ENCODE measurements at places on chromosomes 3 and 15. TPM values are rescaled to one million over a fixed set of nuclear protein-coding genes. Genes with fewer than 3 reads are reported as not detected.

GRCh38 chr15:48962662-48963523 lies 826 bp downstream of the SHC4 start:
- H3K27ac ChIP-seq = peak overlapping the region; percentile 74
- no peaks in the 10 kb centered on the region for H3K36me3 ChIP-seq
- DNase-seq = peak; percentile 43
- no peaks in the 10 kb centered on the region for H3K27me3 ChIP-seq
- peak overlapping the region; percentile 75 for H3K4me3 ChIP-seq

DNA sequence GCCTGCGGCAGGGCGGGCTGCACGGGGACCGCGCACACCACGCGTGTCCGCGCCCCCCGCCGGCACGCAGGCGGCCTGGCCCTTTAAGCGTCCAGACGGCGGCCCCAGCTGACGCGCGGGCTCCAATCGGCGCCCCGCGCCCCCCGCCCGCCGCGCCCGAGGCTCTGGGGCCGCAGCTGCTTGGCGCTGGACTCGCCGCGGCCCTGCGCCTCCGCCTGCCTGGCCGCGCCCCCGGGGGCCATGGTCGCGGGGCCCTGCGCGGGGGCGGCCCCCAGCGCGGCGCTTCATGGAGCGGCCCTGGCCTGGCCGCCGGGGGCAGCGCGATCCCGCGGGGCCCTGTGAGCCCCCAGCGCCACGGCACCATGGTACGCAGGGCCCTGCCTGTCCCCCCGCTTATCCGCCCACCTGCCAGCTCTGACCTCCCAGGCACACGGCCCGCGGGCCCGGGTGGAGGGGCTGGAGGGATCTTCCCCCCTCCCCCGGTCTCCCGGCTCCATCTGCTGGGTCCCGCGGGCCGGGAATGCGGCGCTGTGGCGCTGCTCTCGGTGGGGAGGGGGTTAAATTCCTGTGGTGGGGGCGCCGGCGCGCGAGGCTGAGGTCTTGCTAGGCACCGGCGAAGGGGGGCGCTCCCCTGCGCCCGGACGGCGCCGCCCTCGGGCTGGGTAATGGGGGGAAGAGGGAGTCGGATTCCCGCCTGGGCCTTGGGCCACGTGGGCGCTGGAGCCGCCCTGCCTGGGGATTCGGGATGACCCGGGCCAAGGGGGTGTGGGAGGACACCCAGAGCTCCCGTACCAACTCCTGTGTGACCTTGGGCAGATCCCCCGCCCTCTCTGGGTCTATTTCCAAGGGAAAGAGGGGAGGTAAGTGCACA lies 1.1 kb downstream of the ZBTB47 start:
- no peaks in the 10 kb centered on the region for H3K27me3 ChIP-seq
- peak overlapping the region; percentile 96 for H3K27ac ChIP-seq
- peak; percentile 61 for DNase-seq
- H3K36me3 ChIP-seq = peaks cover 16% of the 10 kb centered on the region
- H3K4me3 ChIP-seq = peak overlapping the region; percentile 81

AQP9 gene
- 0.77 TPM for total RNA-seq

DPPA4 gene
- total RNA-seq = not detected

GRCh38 chr3:39843440-39843839 lies 34.0 kb downstream of the MYRIP start:
- no peaks in the 10 kb centered on the region for H3K4me1 ChIP-seq
- no peaks in the 10 kb centered on the region for H3K36me3 ChIP-seq
- DNase-seq = no peak
- no peaks in the 10 kb centered on the region for H3K27me3 ChIP-seq
- no peak overlapping the region for H3K27ac ChIP-seq

RPLP1 gene
- 1,299 TPM for total RNA-seq

- peaks cover 85% of the 10 kb centered on the region for H3K4me1 ChIP-seq
- DNase-seq = no peak
- peak overlapping the region; percentile 97 for H3K27ac ChIP-seq
- H3K27me3 ChIP-seq = no peaks in the 10 kb centered on the region
Observed at GRCh38 chr15:77418391-77418965, 1.4 kb downstream of the PEAK1 start.

CPLX3 gene
- 1.2 TPM for total RNA-seq

BFSP2 gene
- not detected for total RNA-seq

DNA sequence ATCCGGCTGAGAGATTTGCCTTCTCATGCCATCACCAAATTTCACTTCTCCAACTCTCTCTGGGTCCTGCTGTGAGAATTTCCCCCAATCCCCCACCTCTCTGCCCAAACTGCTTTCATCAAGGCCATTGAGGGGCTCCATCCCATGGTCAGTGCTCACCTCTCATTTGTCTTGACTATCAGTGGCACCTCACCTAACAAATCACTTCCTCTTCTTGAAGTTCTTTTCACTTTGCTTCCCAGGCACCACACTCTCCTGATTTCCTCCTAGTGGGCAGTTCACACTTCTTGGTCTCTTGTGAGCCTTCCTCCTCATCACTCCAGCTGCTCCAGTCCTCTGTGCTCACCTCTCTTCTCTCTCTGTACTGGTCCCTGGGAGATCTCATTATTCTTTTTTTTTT lies 169.6 kb downstream of the OPA1 start:
- H3K27me3 ChIP-seq = no peaks in the 10 kb centered on the region
- H3K27ac ChIP-seq = no peak overlapping the region
- H3K4me1 ChIP-seq = no peaks in the 10 kb centered on the region
- H3K4me3 ChIP-seq = no peak overlapping the region
- DNase-seq = no peak

ITGB5 gene
- total RNA-seq = 122 TPM

GRCh38 chr3:154729741-154730140 lies 299.8 kb upstream of the GPR149 start:
- no peaks in the 10 kb centered on the region for H3K4me1 ChIP-seq
- no peaks in the 10 kb centered on the region for H3K36me3 ChIP-seq
- H3K27me3 ChIP-seq = no peaks in the 10 kb centered on the region

GRCh38 chr3:109897734-109898133 lies 560.4 kb upstream of the DPPA4 start:
- H3K4me1 ChIP-seq = no peaks in the 10 kb centered on the region
- H3K27me3 ChIP-seq = no peaks in the 10 kb centered on the region
- H3K36me3 ChIP-seq = no peaks in the 10 kb centered on the region
- H3K27ac ChIP-seq = no peak overlapping the region

- H3K4me3 ChIP-seq = no peak overlapping the region
- H3K36me3 ChIP-seq = no peaks in the 10 kb centered on the region
- peaks cover 10% of the 10 kb centered on the region for H3K4me1 ChIP-seq
- peaks cover 79% of the 10 kb centered on the region for H3K27me3 ChIP-seq
Observed at GRCh38 chr15:74123131-74123429, 7.3 kb upstream of the ISLR2 start.

- peaks cover 12% of the 10 kb centered on the region for H3K4me1 ChIP-seq
- H3K27ac ChIP-seq = no peak overlapping the region
- no peak for DNase-seq
- no peak overlapping the region for H3K4me3 ChIP-seq
- no peaks in the 10 kb centered on the region for H3K27me3 ChIP-seq
Observed at GRCh38 chr3:195384952-195385351, 57.9 kb downstream of the ACAP2 start.

LYZL4 gene
- total RNA-seq = not detected

GRCh38 chr3:10927551-10927950 lies 65.0 kb upstream of the SLC6A1 start:
- peaks cover 38% of the 10 kb centered on the region for H3K27me3 ChIP-seq
- no peak overlapping the region for H3K27ac ChIP-seq
- no peak for DNase-seq
- H3K4me3 ChIP-seq = no peak overlapping the region
- H3K4me1 ChIP-seq = no peaks in the 10 kb centered on the region
- no peaks in the 10 kb centered on the region for H3K36me3 ChIP-seq

P2RY1 gene
- 11.2 TPM for total RNA-seq

DNA sequence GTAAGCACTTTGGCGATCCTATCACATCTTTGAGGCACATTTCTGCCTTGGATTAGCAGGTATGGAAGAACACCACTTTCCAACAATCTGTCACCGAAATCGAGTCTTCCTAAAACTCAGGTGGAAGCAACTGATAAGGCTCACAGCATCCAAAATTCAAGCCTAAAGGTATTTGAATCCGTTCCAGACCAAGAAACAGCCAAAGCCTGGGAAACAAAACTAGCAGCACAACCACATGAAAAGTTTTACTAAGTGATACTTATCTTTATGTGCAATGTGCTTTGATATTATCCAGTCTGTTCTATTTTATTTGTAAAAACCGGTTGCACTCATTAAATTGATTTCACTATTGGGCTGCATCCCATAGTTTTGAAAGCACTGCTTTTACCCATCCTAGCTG lies 40.5 kb upstream of the FAM174B start:
- H3K36me3 ChIP-seq = no peaks in the 10 kb centered on the region
- no peak for DNase-seq
- no peaks in the 10 kb centered on the region for H3K27me3 ChIP-seq
- H3K4me3 ChIP-seq = no peak overlapping the region
- no peak overlapping the region for H3K27ac ChIP-seq

DNA sequence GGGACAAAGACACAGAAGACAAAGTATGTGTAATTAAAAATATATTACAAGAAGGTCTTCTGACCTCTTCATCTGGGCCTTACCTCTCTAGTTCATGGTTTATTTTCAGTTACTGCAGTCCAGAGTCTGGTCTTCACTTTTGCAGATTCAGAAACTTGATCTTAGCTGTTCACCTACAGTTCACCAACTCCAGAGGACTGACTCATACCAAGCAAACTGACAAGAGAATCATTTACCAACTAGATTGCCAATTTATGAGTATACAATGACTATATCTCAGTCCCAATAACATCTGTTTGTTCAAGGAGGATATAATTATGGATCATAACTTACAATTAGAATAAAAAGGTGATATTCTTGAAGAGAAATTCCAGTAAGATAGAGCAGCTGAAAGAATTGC lies 9.0 kb downstream of the P2RY1 start:
- no peak overlapping the region for H3K27ac ChIP-seq
- H3K4me1 ChIP-seq = peaks cover 13% of the 10 kb centered on the region
- no peaks in the 10 kb centered on the region for H3K36me3 ChIP-seq
- no peak overlapping the region for H3K4me3 ChIP-seq

CASR gene
- total RNA-seq = not detected

DNA sequence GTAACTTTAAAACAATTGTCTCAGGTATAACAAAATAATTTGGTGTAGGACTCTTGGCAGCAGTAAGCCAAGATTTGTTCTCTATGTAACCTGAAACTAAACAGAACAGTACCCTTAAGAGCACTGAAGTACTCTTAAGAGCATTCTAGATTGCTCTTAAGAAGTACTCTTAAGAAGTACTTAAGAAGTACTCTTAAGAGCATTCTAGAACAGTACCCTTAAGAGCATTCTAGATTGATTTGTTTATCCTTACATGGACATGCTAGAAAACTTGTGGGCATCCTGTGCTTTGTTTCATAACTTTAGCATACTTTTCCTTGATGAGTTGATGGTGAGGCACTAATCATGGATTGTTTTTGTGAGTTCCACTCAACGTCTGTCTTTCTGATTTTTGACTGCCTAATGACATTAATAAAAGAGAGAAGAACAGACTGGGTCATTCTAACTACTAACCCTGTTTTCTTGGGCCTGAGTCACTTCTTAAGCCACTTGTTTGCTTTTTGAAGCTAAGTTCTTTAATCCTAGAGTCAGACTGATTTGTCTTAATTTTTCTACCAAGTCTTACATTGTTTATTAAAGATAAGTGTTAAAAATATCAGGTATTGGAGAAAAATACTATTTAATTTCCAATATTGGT lies 57.2 kb upstream of the UTS2B start:
- H3K27me3 ChIP-seq = no peaks in the 10 kb centered on the region
- DNase-seq = no peak
- peaks cover 58% of the 10 kb centered on the region for H3K36me3 ChIP-seq
- no peak overlapping the region for H3K27ac ChIP-seq

NR2F2 gene
- 12.8 TPM for total RNA-seq

DNA sequence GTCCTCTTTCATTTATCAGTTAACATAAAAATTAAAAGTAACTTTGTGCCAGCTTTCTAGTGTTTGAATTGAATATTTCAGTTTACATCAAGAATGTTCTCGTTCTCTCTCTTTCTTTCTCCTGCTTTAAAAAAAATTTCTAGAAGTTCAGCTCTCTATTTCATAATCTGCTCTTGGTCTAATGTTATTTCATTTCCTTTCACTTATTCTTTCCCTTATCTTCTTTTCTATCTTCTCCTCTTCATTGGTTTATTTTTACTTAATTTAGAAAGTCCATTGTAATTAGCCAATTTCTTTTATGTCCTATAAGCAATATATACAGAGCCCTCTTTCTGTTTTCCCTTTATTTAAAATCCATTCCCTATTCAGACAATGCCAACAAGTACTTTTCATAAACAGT lies 44.6 kb downstream of the CCDC54 start:
- no peaks in the 10 kb centered on the region for H3K4me1 ChIP-seq
- no peaks in the 10 kb centered on the region for H3K36me3 ChIP-seq
- no peak overlapping the region for H3K4me3 ChIP-seq
- no peaks in the 10 kb centered on the region for H3K27me3 ChIP-seq

GRCh38 chr3:124587053-124587408 lies 143.2 kb upstream of the UMPS start:
- H3K36me3 ChIP-seq = no peaks in the 10 kb centered on the region
- peaks cover 55% of the 10 kb centered on the region for H3K4me1 ChIP-seq
- no peaks in the 10 kb centered on the region for H3K27me3 ChIP-seq
- peak overlapping the region; percentile 89 for H3K27ac ChIP-seq

DNA sequence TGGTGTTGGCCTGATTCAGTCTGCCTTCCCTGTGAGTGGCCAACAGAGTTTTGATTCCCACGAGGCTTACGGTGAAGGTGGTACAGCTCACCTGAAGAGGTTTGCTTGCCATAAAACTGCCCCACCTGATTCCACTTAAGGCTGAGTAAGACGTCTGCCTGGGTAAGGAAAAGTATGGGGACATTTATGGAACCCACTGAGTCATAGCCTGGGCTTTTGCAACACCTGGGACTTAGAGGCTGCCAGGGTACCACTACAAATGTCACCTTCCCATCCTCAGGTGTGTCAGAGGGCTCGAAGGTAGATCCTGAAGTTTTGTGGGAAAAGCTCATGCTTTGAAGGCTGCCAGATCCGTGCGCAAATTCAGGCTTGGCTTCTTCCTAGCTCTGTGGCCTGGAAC lies 56.9 kb upstream of the SLCO2A1 start:
- H3K4me1 ChIP-seq = no peaks in the 10 kb centered on the region
- no peak overlapping the region for H3K27ac ChIP-seq
- DNase-seq = no peak
- no peak overlapping the region for H3K4me3 ChIP-seq
- H3K36me3 ChIP-seq = no peaks in the 10 kb centered on the region

GRCh38 chr3:53618936-53619335 lies 124.5 kb downstream of the CACNA1D start:
- H3K27me3 ChIP-seq = peaks cover 20% of the 10 kb centered on the region
- no peak for DNase-seq
- no peak overlapping the region for H3K4me3 ChIP-seq
- H3K27ac ChIP-seq = no peak overlapping the region
- H3K36me3 ChIP-seq = no peaks in the 10 kb centered on the region

CRABP1 gene
- total RNA-seq = not detected

ARHGAP11A gene
- total RNA-seq = 2.5 TPM
